CD4-positive, alpha-beta T cell treated with Interleukin-10 for 1 hour (primary cell): ENCODE measurements at places on chromosomes 7 and 10.
A peak's percentile ranks its signal among the peaks of the same experiment; 100 is the strongest.

GRCh38 chr10:88810196-88810961, 7.8 kb downstream of the LIPM start:
- peak; percentile 67 for DNase-seq

- no peak for DNase-seq
These were observed 114.8 kb downstream of the SDK1 start for GRCh38 chr7:3415861-3416312.

GRCh38 chr10:71860243-71861029, 9.4 kb upstream of the PSAP start:
- peak; percentile 5 for DNase-seq

DNA sequence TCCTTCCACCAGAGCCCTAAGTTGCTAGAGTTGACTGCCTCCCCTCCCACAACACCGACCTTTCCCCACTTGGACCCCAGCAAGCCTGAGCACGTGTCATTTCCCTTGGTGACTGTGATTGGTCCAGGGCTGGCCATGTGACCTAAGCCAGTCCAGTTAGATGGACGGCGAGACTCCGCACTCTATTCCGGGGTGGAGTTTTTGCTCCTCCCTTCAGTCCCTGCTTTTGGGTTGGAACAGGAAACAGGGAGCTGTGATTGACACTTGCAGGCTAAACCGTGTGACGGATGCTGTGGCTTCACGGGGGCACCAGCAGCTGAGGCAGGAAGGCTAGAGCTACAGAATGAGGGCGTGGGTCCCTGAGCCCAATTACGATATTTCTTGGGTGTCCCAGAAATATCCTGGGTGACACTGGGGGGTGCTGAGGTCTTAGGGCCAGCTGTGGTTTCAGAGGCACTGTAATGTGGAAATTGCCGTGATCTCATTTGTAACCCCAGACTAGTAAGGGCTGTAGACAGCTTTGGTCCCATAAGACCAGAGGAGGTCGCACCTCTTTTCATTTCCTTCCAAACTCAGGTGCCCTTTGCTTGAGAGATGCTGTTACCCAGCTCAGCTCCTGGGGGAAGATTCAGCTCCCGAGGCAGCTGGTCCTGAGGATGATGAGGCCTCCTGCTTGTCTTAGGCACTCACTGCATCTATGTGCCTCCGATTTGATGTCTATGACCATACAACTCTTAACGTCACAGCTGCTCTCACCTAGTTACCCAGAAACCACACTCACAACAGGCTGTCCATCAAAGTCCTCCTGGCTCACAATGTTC, 102.7 kb upstream of the NPTX2 start:
- DNase-seq = peak; percentile 43

- DNase-seq = no peak
These were observed 178.6 kb downstream of the POLR1F start for GRCh38 chr7:19530261-19530660.

DNA sequence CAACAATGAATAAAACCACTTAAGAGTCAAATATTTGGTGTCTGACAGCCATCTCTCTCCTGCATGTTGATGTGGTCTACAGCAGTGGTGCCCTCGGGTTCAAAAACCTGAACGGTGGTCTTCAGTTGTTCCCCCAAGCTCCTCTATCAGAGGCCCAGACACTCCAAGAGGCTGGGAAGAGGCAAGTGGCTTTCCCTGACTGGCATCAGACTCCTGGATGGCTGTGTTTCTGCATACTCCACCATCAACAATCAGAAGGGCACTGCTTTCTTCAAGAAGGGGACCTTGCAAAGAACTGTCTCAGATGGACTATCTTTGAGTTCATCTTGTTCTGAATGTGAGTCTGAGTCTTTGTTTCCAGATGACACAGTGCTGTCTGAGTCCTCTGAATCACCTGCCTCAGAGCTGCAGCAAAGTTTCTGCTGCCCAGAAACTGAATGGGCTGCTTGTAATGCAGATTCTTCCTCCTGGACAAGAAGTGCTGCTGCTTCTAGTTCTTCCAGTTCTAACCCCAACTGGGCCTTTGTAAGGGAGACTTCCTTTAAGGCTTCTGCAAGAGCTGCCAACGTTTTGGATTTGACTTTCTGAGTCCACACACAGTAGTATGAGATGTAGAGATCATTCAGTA, 5.9 kb upstream of the SGMS1 start:
- no peak for DNase-seq

GRCh38 chr10:123636598-123637325, 29.4 kb upstream of the GPR26 start:
- DNase-seq = no peak

DNA sequence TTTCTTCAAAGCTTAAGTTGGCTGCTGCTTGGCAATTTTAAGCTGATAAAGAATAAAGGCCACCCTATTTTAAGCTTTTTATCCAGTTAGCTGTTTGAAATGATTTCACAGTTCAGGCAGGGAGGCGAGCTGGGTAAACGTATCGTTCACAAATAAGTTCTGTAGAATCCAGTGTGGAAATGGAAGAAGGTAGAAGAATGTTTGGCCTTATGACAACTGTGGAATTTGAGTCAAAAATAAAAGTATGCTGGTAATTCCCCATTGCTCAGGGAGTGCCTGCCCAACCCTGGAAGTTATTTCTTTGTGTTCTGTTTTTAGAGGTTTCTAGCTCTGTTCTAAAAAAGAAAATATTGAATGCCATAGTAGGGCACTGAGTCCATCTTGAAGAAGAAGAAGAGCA, 113.1 kb downstream of the ARL4A start:
- no peak for DNase-seq

GRCh38 chr7:47179812-47180515, 401.9 kb downstream of the TNS3 start:
- DNase-seq = no peak

GRCh38 chr7:130146693-130147405, 58.4 kb downstream of the TMEM209 start:
- no peak for DNase-seq

DNA sequence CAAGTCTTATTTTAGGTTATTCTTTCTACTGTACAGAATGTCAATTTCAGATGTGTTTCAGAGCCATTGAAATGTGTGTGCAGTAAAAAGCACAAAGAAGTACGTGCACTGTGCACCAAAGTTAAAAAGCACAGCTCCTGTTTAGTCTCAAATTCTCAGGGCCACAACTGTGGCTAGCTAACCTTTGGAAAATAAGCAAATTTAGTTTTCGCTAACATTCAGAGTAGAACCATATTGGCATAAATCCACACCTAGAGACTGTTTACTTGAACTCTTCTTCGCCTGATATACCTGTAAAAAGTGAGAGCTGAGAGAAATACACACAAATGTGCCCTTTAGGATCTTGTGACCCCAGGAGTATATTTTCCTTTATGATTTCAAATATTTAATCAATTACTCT, 353.9 kb downstream of the TFEC start:
- no peak for DNase-seq

- DNase-seq = no peak
These were observed 40.2 kb upstream of the TUBB8 start for GRCh38 chr10:89248-89647.

- DNase-seq = peak; percentile 11
These were observed 50.6 kb upstream of the STEAP4 start for GRCh38 chr7:88357294-88357693.

- DNase-seq = no peak
These were observed 47.1 kb upstream of the TMEM72 start for GRCh38 chr10:44864051-44864450.

GRCh38 chr7:125670926-125671572, 741.4 kb upstream of the POT1 start:
- no peak for DNase-seq

DNA sequence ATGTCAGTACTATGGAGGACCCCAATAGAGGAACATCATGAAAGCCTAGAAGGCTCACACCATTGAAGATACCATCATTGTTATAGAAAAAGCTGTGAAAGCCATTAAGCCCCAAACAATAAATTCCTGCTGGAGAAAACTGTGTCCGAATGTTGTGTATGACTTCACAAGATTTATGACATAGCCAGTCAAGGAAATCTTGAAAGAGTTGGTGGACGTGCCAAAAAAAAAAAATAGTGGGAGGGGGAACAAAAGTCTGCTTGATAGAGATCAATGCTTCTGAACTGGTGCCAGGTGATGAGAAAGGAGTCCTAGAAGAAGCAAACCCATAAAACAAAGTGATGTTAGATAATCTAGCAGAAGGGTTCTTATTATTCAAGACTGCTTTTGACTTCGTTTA, 41.2 kb downstream of the RALA start:
- DNase-seq = no peak

GRCh38 chr10:132827861-132828539, 42.1 kb upstream of the NKX6-2 start:
- DNase-seq = no peak

- no peak for DNase-seq
These were observed 194.2 kb upstream of the SLC26A5 start for GRCh38 chr7:103640031-103640779.

GRCh38 chr7:120981888-120982615, 6.5 kb upstream of the CPED1 start:
- no peak for DNase-seq

DNA sequence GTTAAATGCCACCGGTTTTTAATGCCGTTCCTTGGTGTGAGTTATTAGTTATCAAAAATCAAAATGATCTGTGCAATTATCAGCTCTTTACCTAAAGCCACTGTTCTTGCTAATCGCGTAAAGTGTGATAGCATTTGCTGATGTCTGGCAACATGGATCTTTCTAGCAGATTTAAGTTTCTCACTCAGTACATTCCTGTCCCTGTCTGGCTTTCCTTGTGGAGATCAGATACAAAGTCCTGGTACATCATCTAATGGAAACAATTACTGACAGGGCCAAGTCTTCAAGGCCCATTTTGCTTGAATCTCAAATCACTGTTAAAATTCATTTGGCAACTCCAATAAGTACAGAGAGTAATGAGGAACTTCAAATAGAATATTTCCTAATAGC, 755.7 kb downstream of the AUTS2 start:
- no peak for DNase-seq

- DNase-seq = no peak
These were observed 132.7 kb upstream of the KCNMA1 start for GRCh38 chr10:77770081-77770867.

GRCh38 chr7:27161721-27162560, 3.4 kb downstream of the HOXA9 start:
- no peak for DNase-seq

DNA sequence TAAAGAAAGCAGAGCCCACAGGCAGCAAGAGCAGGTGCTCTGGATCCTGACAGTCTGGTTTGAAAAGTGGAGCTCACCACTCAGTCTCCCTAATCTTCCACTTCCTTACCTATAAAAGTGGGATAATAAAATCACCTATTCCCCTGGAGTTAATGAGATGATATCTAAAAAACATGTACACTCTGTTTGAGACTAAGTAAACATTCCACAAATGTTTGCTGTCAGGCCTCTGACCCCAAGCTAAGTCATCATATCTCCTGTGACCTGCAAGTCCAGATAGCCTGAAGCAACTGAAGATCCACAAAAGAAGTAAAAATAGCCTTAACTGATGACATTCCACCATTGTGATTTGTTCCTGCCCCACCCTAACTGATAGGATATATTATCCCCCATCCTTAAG, 1324.5 kb downstream of the XPNPEP1 start:
- no peak for DNase-seq

DNA sequence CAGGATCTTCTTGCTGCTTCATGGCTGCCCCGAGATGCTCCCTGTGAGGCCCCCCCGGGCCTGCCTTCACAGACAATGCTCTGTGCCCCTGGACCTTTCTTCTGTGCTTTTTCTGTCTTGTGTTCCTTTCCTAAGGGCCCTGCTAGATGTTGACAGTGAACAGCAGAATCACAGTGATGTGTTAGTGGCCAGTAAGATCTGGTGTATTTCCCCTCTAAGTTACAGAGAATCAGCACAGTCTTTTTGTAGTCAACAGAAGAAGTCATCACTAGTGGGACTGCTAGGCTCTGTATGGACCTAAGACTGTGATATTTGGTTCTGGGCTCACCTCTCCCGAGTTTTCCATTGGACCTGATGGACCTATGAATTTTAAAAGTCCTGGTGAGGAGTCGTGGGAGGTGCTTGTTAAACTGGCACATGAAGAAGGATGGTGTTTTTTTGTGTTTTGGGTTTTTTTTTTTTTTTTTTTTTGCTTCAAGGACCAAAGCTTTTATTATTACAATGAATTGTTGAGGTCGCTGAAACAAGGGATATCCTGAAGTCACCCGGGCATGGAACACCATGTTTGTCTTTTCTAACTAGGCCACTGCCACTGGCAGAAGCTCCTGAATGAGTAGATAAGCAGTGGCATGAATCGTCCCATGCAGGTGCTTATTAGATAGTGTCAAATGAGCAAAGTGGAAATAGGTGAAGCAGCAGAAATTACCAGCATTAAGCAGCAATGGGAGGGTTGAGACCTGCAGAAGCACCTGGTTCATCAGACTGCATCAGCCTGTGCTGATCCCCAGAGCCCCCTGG, 194.8 kb downstream of the CELF2 start:
- DNase-seq = no peak

- DNase-seq = no peak
These were observed 186.1 kb downstream of the MLLT10 start for GRCh38 chr10:21720090-21720489.

GRCh38 chr7:33836797-33837355, 68.5 kb upstream of the BMPER start:
- DNase-seq = no peak

- DNase-seq = peak; percentile 32
These were observed 13.6 kb downstream of the SNX10 start for GRCh38 chr7:26305090-26305868.

DNA sequence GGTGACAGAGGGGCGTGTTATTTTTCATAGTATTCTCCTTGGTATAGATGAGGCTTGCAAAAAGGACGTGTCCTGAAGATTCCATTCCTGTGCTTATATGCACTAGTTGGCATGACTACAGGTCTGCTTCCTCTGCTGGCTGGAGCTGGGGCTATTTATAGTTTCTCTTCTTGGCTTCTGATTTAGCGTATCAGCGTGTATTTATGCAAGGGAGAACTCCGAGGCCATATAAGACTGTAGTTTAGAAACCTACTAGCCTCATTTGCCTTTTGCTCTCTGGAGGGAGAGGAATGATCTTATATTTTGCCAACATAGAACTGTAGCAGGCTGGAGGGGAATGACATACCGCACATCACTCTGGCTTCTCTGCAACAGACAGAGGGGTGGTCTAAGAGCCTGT, 39.7 kb downstream of the CACNB2 start:
- no peak for DNase-seq

GRCh38 chr7:2736411-2736914, 48.5 kb downstream of the AMZ1 start:
- no peak for DNase-seq

DNA sequence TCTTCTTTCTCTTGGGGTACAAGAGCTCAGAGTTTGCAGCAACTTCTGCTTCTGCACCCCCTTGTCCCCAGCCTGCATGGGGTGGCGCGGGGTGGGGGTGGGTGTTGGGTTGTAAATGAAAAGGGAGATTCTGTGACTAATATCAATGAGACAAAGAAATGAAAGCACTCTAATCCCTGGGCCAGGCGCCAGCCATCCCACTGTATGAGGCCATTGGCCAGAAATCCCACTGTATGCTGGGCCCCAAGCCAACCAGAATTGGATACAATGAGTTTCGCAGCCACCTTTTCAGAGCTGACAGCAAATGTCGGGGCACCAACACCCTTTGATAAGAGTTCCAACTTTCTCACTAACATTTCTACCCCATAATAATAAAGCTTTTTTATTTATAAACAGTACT, 10.9 kb upstream of the PTN start:
- no peak for DNase-seq
